Dorsolateral prefrontal cortex (tissue), 122 donors: ENCODE measurements at places on chromosomes 1 and 21.

- DNase-seq: no peak
Observed at GRCh38 chr1:37599940-37600339, 4.2 kb upstream of the GNL2 start.

DNA sequence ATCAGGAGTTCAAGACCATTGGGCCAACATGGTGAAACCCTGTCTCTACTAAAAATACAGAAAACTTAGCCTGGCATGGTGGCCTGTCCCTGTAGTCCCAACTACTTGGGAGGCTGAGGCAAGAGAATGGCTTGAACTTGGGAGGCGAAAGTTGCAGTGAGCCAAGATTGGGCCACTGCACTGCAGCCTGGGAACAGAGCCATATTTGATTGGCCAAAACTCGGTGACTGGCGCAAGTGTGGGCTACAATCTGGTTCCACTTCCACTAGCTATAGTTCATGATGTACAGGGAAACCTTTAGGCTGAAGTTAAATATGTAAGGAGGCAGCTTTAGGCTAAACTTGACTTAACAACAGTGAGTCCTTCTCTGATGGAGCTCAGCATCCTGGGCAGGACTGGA lies 20.2 kb downstream of the SLC30A10 start:
- no peak for DNase-seq

DNA sequence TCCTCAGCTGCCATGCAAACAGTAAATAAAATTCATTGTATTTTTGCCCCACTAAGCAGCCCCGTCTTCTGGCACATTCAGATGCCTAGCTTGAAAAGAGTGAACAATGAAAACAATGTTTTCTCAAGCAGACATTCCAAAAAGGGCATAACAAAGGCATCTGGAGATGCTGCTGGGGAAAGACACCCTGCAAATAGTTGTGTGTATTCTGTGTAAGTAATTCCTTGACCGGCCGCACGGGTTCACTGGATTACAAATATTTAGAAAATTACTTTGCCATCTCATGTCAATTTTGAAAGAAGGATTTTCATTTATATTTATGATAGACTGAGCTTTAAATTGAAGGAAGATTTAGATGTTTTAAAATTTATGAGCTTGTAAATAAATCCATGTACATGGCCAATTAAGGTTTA lies 142.2 kb downstream of the SLC45A1 start:
- DNase-seq: no peak

GRCh38 chr1:244296447-244296846 lies 155.3 kb downstream of the ADSS2 start:
- peak; percentile 42 for DNase-seq

GRCh38 chr1:173753830-173754229 lies 39.0 kb downstream of the KLHL20 start:
- no peak for DNase-seq

- DNase-seq: no peak
Observed at GRCh38 chr1:170698301-170699275, 34.7 kb downstream of the PRRX1 start.

DNA sequence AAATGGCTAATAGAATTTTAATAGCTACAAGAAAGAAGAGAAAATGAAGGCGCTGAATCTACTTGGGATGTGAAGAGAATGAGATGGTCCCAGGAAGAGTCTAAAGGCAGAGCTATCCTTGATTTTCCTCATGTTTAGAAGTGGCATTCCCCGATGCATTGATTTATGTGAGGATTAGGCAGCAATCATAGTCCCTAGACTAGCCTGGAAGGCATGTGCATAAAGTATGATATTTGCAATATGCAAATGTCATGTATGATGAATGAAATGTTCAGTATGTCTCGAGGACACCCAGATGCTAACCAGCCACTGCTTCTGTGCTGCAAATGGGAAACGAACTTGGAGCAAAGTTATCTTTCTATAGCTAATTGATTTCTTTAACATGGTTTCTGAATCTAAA lies 641.5 kb upstream of the PLXNA2 start:
- no peak for DNase-seq

- DNase-seq: no peak
Observed at GRCh38 chr1:5974631-5975030, 17.6 kb downstream of the NPHP4 start.

DNA sequence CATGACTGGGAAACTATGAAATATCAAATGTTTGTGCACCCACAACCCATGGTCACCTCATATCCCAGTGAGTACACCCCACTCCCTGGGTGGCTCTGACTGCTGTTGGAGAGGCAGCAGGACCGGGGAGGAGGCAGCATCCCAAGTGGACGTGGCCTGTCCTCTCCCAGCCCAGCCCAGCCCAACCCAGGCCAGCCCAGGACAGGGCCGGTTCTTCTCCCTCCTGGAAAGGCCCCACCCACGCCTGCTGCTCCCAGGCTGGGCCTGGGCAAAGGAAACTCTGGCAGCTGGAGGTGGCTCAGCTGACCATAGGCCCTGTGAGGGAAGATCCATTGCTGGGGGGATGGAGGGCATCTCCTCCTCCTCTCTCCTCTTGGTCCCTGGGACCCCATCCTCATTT lies 19.1 kb downstream of the MATN1 start:
- DNase-seq: no peak

DNA sequence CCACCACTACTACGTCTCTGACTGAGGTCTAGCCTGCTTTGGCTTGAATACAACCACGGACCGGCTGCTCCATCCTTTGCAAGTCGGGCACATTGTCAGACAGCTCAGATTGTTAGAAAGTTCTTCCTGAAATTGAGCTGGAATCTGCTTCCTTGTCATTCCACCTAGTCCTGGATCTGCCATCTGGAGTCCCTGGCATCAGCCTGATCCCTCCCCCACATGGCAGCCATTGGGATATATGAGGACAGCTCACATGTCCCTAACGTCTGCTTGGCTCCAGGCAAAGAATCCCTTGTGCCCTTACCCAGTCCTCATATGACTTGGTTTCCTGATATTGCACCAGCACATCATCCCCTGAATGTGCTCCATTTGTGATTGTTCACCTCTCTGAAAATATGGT lies 56.3 kb upstream of the SYT6 start:
- DNase-seq: no peak

GRCh38 chr1:5385096-5385799 lies 607.0 kb downstream of the NPHP4 start:
- DNase-seq: no peak

GRCh38 chr1:19033926-19034680 lies 77.6 kb upstream of the IFFO2 start:
- DNase-seq: no peak

DNA sequence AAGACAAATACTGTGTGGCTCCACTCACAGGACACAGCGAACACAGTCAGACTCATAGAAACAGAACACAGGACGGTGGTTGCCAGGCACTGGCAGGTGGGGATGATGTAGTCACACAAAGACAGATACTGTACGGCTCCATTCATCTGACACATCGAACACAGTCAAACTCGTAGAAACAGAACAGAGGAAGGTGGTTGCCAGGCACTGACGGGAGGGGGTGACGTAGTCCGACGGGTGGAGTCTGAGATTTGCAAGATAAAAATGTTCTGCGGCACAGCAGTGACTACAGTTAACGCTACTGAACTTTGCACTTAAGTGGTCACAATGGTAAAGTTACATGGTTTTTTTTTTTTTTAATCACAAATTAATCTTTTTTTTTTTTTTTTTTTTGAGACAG lies 18.7 kb downstream of the C21orf58 start:
- no peak for DNase-seq

- DNase-seq: no peak
Observed at GRCh38 chr1:167268347-167268787, 47.7 kb downstream of the POU2F1 start.
